ENCODE measurements at places on chromosomes 12 and 14.

- no peak for DNase-seq
Observed at GRCh38 chr12:23721268-23721667, 228.2 kb downstream of the SOX5 start.

DNA sequence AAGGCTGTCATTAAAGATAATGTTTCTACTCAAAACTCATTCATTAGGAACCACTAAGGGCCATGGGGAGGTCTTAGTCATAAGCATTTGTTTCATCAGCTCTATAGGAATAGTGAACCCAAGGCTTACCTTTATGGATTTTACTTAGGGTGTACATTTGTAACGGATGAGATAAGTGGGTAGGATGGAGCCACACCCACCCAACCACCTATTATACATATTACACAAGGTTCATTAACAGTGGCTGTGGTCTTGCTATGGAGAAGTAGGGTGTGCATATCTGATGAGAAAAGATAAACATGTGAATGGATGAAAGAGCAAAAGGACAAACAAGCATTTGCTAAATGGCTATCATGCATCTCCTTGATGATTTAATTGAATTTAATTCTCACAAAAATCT is 39.6 kb upstream of the ITPR2 start:
- no peak for DNase-seq

GRCh38 chr12:75754698-75755097 is 243.3 kb upstream of the KRR1 start:
- DNase-seq, result no peak

- no peak for DNase-seq
Observed at GRCh38 chr12:49026678-49027480, 8.3 kb upstream of the PRKAG1 start.

DNA sequence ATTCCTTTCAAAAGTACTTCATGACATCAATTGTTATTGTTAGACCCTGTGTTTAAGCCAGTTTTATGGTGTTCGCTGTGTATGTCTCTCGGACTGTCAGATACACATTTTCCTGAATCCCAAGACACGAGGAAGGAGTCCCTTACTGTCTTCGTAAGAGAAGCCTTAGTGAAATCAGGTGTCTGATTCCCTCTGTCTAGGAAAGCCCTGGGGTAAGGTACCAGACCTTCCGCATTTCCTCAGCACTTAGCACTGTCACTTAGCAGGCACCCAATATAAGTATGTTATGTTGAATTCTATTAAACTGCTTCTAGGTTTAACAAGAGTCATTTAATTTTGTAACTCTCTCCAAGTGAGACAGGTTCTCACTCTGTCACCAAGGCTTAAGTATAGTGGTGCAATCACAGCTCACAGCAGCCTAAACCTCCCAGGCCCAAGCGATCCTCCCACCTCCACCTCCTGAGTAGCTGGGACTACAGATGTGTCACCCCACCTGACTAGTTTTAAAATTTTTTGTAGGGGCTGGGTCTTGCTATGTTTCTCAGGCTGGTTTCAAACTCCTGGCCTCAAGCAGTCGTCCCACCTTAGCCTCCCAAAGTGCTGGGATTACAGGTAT is 111.0 kb downstream of the BBS10 start:
- DNase-seq, result no peak

- DNase-seq, result no peak
Observed at GRCh38 chr12:81224626-81225025, 146.7 kb downstream of the ACSS3 start.

DNA sequence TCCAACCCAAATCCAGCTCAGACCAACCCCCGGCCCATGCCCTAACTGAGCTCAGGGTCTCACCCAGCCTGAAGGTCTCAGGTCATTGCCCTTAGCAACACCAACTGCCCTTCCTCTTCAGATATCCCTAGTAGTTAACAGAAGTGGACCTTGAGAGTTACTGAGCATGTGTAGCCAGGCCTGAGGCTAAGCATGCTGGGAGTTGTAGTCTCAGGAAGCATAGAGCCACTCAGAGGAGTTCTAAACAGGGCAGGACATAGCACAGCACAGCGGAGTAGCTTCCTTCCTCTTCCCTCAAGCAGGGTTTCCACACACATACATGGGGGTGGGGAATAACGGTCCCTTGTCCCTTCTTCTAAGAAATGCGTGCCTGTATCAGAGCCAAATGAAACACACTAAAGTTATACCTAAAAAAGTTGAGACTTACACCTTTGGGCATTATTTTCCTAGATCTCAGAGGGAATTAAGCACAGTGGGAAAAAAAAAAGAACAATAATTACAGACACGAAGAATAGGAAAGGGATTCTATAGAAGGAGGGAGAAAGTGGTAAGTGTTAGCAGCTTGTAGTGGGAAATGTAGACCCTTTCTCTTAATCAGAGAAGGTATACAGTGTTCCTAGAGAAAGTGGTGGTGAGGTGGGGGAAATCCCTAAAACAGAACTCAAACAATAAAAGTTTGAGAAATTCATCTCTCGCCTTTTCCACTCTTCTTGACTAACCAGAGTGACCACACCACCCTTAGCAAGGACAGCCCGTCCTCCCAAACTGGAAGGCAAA is 4.4 kb downstream of the KMT2D start:
- DNase-seq, result no peak

DNA sequence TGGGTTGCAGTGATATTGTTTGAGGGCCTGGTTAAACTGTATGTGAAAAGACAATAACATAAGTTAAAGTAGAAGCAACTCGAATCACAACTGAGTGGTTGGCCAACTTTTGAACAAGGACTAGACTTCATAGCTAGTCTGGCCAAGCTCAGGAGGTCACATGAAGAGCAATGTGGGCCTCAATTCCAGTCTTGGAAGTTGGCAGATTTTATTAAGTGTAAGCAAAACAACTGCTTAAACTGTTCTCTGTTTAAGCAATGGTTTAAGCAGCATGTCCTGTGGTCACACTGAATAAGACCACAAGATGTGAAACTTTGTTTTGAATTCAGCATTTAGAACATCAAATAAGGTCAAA is 100.4 kb downstream of the TMTC3 start:
- no peak for DNase-seq

DNA sequence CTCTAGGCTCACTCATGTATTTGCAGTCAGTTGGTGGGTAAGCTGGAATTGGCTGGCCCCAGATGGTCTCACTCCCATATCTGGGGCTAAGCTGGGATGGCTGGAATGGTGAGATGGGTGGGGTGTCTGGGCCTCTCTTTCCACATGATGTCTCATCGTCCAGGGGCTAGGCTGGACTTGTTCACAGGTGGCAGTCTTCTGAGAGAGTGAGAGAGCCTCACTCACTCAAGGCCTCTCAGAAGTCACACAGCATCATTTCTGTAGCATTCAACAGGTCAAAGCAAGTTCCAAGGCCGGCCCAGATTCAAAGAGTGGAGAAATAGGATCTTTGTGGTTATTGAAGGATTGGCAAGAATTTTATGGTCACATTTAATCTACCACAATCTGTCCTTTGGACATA is 102.7 kb downstream of the UNC79 start:
- no peak for DNase-seq

GRCh38 chr14:33693237-33693636 is 257.6 kb downstream of the EGLN3 start:
- no peak for DNase-seq

- no peak for DNase-seq
Observed at GRCh38 chr12:1581973-1582708, 12.2 kb downstream of the FBXL14 start.

- DNase-seq, result no peak
Observed at GRCh38 chr12:93567174-93567573, 5.3 kb upstream of the SOCS2 start.

DNA sequence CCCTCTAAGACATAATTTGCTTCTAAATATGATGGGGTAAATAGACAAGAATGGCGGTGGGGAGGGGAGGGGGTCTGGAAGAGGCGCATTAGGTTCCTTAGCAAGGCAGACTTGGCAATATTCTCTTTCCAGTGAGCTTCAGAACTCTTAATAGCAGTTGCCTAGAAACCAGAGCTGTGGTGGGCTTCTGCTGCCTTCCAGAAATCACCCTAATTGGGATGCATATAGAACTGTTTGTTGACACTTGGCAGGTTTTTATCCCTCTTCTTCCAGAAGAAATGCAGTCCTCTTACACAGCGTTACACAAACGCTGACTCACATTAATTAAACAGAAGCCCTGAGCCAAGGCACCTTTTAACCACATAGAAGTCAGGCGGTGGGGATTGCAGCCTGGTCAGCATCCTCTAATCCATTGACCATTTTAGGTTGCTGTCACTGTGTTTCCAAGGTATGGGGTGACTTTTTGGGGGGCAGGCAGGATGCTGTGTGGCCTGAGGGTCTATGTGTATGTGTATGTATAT is 114.1 kb downstream of the CCDC60 start:
- DNase-seq, result no peak

DNA sequence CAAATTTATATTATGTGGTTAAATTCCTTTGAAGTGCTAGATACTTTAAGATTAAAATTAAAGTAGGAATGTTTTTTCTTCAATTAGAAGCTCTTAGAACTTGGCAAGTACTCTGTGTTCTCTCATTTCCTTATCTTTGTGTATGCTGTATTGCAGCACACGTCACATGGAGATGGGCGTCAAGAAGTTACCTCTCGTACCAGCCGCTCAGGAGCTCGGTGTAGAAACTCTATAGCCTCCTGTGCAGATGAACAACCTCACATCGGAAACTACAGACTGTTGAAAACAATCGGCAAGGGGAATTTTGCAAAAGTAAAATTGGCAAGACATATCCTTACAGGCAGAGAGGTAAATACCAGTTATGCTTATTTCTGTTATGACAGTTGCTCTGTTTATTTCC is 19.7 kb downstream of the MARK3 start:
- DNase-seq, result no peak

DNA sequence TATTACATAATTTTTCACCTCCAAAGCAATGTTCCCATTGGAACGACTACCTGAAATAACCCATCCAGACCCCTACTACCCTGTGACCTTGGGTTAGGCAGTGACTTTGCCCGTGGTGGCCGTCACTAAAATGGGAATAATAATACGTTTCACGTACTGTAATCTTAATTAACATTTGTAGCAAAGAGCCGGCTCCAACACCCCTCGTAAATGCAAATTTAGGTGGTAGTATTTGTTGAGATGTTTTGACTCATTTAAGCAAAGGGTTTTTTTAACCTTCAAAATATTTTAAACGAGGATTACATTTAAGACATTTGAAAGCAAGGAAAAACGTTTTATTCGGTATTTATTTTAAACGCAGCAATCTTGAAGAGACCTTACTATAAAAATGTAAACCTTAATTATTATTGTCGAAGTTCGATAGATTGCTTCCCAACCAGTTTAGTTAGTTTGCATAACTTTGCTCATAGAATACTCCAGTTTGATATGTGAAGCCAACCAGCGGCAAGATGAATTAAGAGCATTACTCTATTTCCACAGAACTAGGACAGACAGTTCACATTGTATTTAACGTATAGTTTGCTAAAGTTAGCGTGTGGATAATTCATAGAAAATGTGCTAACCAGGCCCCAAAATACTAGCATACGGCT is 1.4 kb upstream of the ARID2 start:
- peak; percentile 5 for DNase-seq

GRCh38 chr14:32625211-32625610 is 296.1 kb downstream of the AKAP6 start:
- no peak for DNase-seq

GRCh38 chr14:71142375-71143038 is 235.2 kb downstream of the PCNX1 start:
- no peak for DNase-seq

- DNase-seq, result no peak
Observed at GRCh38 chr12:115993737-115994136, 283.8 kb downstream of the MED13L start.

GRCh38 chr14:70641548-70642302 is at the start of gene TTC9:
Gene TTC9, plus strand, starts transcription at chr14:70641916. Its CDS starts 214 bp downstream, at chr14:70642130.
- no peak for DNase-seq

- DNase-seq, result peak; percentile 67
Observed at GRCh38 chr14:67971627-67972625, 152.3 kb downstream of the RAD51B start.

DNA sequence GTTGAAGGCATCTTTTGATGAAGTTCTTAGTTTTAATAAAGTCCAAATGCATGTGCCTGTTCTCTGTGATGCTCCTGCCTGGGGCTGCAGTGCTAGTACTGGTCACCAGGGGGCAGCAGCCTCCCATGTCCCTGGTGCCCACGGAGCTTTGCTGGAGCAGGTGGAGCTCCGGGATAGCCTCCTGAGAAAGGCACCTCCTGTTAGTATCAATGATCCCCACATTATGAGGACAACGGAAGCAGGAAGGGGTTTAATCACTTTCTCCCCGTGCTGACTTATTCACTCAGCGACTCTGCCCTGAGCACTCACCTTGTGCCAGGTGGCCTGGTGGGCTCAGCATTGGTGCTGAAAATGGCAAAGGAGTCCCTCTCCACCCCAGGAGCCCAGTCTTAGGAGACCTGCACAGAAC is 123.0 kb upstream of the PZP start:
- no peak for DNase-seq

DNA sequence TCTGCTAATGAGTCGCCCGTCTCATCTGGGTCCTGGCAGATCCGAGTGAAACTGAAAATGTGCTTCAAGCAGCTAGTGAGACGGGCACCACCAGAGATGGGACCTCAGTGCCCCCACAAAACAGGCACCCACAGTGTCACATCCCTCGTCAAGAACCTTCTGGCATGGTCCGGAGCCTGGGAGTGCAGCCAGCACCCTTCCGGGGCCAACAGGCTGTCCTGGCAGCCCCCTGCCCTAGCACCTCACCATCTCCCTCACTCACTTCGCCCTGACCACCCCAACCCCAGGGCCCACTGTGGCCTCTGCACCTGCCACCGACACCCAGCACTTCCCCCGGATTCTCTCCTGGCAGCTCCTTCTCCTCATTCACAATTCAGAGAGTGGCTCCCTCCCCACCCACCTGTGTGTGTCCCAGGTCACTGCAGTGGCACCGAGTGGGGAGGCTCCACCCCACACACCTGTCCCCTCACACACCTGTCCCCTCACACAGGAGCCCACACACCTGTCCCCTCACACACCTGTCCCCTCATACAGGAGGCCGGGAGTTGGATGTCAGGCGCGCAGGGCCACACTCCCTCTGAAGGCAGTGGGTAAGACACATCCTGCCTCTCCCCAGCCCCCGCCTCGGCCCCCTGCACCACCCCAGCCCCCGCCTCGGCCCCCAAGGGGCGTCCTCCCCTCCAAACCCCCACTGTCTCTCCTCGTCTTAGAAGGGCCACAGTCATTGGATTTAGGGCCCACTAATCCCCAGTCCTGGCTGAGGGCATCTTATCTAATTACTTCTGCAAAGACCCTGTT is 7.9 kb downstream of the GALNT9 start:
- DNase-seq, result no peak

GRCh38 chr12:109558374-109559199 is 14.7 kb downstream of the MMAB start:
- DNase-seq, result no peak

DNA sequence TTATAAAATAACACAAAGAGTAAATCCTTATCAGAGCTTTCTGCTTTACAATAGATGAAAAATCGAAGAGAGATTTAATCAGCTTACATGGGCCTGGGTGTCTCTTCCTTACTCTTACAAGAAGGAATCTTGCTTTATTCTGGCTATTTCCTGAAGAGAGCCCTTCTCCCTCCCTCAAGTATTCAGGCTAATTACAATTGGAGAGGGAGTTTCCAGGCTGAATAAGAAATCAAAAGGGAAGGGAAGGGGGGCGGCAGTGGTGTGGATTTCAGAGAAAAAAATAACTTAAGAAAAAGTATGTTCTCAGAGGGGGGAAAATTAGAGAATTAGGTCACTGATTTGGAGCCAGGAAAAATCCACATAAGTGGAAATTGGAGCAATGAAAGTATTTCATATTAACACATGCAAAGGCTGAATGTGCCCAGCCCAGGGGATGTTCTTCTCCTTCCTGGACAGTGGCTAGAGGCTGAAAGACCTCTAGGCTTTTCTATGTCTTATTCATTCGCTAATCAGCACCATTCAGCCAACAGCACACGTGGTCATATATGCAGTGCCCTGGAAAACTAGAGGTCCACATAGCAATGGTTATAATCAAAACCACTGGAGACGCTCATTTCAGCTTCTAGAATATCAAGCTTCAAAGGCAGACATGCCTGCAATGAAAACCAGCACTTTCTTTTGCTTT is 158.9 kb upstream of the BTG1 start:
- no peak for DNase-seq

Measured in DMS 273 treated with DMSO at 0.1 percent for 48 hours (cell line).